AG09309 (cell line): ENCODE measurements at places on chromosomes 16 and 17.

GRCh38 chr17:37737081-37737480, 7.8 kb downstream of the HNF1B start:
- DNase-seq = no peak

DNA sequence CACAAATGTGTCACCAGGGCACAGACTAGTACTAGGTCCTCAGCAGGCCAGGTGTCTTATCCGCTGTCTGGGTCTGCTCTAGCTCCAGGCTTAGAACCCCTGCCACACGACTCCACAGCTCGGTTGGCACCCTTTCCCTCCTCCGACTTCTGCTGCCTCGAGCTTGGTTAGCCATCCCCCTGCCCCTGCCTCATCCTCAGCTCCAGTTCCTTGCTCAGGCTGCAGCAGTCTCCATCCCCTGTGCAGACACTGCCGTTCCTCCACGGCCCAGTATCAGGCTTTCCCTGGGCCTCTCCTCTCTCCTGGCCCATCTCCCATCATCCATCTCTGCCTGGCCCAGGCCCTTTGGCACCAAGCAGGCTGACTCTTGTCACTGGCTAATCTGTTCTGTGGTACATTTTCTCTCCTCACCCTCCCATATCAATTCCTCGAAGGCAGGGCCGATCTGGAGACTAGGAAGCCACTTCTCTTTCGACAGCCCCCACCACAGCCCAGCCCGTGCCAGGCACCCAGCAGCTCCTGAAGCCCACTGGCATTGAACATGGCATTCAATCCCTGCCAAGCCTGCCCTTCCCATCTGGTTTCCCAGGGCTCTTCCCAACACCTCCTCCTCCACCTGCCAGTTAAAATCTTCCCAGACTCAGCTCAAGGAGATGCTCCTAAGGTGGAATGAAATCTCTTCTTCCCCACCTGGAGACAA, 1.4 kb upstream of the GRN start:
- no peak for DNase-seq

GRCh38 chr16:4401094-4401501, 15.3 kb downstream of the CORO7 start:
- DNase-seq = no peak

DNA sequence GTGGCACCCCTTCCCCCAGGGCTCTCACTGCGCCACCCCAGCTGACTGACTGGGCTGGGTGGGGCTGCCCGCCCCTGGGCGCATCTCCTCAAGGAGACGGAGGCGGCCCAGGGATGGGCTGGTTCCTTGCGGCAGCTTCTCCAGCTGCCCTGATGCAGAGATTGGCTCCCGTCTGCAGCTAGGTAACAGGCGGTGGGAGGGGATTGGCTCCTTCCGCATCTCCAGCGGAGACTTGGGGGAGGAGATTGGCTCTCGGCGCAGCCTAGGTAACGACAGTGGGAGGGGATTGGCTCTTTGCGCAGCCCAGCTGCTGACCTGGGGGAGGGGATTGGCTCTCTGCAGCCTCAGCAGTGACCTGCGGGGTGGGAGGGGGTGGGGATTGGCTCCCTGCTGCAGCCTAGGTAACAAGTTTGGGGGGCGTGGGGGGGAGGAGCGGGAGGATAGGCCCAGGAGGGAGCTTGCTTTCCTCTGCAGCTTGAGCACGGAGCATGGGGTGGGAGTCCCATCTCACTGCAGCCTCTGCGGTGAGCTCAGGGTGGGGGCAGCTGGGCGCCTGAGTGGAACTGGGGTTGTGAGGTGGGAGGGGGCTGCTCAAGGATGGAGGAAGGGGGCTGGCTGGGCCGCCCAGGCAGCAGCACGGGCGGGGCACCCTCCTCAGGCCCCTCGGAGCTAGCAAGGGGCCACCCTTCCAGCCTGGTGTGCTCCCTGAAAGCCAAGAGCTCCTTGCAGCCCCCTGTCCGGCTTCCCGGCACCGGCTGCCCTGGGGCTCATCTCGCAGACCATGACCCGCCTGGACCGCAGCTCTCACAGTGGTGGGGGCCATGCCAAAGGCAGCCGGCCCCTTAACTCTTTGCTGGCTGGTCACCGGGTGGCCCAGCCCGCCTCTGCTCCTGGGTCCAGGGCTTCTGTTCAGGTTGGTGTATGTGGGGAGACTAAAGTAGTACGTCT, 6.4 kb downstream of the NFE2L1 start:
- no peak for DNase-seq

DNA sequence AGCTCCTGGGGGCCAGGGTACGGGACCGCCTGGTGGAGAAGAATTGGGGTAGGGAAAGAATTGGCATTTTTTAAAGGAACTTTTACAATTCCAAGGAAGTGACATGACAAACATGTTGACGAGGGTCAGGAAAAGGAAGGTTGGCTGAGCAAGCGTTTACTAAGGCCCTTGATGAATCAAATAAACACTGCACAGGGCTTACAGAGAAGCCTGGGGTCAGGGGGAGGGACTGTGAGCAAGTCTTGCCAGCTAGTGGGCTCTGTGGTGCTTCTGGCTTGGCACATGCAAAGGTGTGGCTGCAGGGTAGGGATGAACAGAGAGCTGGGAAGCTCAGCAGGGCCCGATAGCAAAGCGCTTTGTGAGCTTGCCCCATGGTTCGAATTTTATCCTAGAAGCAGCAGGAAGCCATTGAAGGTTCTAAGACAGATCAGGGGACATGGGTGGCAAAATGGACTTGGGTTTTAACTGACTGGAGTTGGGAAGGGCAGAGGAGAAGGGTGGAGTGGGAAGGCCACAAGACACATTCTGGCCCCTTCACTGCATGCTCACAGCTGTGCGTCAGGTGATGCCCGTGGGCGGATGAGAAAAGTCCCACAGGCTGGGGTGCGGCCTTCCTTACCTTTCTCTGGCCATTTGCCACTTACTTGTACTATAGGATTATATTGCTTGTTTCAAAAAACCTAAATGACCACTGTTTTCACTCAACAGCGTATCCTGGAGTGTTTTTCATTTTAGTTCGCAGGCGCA, 117.8 kb downstream of the SOCS1 start:
- no peak for DNase-seq

DNA sequence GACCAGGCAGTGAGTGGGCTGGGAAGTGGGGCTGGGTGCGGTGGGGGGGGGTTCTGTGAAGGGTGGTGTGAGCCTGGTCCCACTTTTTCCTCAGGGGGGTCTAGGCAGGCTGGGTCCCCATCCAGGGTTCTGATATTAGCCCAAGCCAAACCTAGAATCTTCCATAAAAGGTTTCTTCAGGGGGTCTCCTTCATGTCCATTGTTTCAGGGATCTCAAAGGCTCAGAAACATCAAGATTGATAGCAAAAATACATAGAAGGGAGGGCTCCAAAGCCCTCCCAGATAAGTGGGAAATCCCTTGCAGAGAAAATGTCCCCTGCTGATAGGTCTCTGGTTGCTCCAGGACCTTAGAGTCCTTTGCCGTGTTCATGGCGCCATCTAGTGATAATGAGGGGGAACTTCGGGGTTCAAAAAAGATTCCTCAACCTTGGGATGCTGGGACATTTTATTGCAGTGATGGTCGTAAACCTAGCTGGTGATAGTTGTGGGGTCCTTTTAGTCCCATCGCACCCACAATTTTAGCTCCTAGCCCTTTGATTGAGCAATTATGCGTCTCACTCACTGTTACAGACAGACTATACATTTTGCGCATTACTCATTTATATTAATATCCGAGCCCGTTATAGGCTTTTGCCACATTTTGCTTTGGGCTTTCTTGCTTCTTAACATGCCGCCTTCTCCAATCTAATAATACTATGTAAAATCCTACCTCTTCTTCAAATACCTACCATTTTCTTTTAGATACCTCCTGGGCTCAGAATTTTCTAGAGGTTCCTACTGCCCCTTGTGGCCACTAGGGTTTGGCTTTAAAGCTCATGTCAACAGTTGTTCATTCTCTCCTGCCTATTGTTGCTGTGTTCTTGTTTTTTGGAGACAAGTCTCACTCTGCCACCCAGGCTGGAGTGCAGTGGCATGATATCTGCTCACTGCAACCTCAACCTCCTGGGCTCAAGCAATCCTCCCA, 35.1 kb downstream of the IGF2BP1 start:
- peak; percentile 39 for DNase-seq

DNA sequence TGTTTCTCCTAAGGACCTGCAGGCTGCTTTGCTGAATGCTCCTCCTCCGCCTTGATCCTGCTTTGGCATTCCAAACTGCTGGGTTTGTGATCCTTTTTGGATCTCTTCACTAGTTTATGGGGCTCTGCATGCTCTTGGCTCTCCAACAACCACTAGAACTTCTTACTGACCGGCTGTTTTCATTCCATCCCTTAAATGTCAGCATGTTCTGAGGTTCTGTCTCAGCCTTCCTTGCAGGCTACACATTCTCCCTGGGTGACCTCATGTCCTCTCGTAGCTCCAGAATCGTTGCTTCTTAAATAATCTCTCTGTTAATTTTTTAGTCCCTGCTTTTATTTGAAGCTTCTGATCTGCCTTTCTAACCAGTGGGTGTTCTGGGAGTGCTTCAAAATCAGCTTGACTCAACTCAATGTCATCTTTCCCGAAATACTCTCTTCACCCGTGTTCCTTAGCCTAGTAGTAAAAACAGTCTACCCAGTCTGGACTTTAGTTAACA, 119.0 kb upstream of the HS3ST2 start:
- peak; percentile 52 for DNase-seq

DNA sequence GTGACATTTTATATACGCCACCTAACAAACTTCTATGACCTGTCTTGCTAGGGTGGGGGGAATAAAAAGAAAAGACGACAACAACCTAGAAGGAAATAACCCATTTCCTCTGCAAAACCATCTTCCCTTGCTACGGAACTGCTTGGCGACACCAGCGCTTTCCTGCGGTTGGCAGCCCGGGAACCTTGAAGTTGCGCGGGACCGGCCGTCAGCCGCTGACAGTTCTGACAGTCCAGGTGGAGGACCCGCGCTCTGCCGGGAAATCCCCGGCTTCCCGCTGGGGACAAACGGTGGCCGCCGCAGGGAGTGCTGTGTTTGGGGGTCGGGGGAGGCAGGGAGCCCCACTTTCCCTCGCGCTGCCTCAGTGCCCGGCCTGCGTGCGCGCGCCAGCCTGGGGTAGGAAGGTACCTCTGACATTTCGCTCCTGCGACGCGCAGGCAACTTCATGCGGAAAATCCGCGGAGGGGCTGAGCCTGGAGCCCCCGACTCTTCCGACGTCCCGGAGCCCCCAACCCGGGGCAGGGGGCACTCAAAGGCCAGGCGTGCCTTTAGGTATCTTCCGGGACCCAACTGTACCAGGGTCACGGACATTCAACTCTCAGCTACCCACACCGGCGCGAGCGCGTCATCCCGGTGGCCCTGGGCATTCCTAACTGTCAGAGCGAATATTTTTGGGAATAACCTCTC, 516 bp downstream of the SLC16A6 start:
- DNase-seq = no peak

- DNase-seq = no peak
Observed at GRCh38 chr17:44501866-44502375, 1.3 kb downstream of the GPATCH8 start.

DNA sequence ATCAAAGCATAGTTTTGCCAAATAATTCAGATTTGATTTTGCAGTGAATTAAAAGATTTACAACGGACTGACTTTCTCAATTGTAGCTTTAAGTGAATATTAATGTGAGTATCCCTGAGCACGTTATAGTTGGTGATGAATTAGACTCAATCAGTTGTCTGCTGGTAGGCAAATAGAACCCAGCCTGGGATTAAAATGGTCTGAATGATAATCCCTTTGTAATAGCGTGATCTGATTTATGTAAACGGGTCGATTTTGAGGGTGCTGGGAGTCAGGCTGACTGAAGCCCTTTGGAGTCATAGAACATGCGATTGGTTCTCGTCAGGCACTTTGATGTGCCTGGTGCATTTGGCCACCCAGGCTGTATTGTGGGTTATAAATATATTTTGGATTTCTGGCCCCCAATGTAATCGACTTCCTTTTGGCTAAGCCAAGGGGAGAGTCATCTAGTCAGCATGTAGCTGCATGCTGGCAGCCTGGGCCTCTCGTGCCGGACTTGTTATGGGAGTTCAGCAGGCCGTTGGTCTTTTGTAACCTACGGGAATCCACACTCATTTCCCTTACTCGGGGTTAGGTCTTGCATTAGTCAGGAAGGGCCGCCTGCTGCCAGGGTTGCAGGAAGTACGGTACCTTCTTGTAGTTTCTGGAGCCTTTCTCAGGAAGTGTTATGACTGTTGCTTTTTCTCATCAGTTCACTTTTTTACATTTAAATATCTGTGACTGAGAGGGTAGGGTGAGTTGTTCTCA, 5.4 kb downstream of the PGS1 start:
- peak; percentile 99 for DNase-seq

DNA sequence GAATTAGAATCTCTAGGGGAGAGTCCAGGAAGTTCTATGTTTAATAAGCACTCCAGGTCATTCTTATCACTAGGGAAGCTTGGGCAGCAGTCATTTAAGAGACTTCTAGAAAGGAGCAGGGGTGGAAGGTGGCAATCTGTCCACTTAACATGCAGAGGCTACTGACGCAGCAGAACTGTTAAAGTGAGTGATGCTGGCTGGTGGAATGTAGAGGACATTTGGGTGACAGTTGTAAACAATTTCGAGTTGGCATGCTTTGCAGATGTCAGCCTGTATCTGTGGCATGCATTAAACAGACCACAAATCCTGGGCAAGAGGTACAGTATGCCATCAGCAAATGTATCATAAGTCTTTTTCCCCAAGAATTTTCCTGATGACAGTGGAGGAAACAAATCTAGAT, 40.5 kb upstream of the HS3ST3A1 start:
- DNase-seq = no peak

DNA sequence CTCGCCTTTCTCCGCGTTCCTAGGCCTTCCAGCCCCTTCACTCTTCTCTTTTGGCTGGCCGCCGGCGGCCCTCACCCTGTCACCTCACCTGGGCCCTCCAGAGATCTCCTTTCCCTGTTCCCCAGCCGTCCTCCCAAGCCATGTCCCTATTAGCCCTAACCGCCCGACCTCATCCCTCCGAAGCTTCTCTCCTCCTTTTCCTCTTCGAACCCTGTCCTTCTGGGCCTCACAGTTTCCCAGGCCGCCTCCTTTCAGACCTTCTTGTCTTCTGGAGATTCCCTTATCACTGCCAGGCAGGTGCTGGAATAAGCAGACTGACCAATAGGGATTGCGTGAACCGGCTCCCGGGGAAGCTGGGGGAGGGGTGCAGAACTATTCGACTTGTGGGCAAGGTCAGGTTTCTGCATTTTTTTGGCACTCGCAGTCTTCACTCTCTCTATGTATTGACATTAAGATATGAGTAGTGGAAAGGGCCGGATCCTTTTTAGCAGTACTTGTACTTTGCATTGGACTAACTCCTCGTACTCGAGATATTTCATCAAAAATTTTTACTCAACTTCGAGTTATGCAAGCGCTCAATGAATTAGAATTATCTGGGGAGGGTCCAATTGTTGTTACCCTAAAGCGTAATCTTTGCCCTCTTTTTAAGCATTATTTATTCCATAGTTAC, 690 bp downstream of the RHOT1 start:
- DNase-seq = no peak

- no peak for DNase-seq
Observed at GRCh38 chr16:66274335-66275110, 92.0 kb upstream of the CDH5 start.

DNA sequence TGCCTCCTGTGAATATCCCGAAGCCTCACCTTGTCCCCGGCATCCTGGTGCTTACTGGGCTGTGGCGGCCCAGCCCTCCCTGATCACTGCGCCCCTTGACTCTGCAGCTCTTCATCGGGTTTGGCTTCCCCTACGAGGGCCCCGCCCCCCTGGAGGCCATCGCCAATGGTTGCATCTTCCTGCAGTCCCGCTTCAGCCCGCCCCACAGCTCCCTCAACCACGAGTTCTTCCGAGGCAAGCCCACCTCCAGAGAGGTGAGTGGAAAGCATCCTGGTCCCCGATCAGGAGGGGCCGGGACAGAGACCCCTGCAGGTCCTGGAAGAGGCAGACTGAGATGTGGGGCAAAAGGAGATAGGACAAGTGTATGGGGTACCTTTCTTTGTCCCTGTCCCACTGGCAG, 72.1 kb downstream of the MGAT5B start:
- no peak for DNase-seq

GRCh38 chr17:8121681-8122421, 2.1 kb downstream of the HES7 start:
- no peak for DNase-seq
